ENCODE measurements at places on chromosomes 2 and 18.

DNA sequence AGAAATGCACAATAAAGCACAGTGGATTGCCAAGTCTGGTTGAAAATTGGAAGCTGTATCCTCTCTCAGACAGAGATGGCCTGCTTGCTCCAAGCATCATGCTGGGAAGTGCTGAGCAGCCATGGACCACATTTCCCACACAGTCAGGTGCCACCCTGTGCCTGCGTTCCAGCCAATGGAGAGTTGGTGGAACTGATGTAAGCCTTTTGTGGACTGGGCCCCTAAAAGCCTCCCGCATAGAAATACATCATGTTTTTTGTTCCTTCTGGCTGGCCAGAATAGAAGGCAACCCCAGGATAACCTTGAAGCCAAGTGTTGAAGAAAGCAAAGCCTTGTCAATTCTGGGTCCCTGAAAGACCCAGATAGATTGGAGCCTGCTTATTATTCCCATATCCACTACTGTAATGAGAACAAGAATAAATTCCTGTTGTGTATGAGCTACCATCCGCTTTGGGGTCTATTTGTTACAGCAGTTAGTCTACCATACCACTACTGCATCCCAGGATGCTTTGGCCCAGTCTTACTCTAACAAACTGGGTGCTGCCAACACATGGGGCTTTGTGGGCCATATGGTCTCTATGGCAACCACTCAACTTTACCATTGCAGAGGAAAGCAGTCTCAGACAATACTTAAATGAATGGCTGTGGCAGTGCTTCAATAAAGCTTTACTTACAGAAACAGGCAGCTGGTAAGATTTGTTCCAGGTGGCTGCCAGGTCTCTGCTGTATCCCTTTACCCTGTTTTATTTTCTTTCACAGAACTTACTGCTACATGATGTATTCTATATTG, 65.4 kb downstream of the POLE4 start:
- DNase-seq = no peak

GRCh38 chr2:20350041-20350712, 467 bp downstream of the PUM2 start:
- no peak for DNase-seq

GRCh38 chr2:38406597-38407110, 29.6 kb upstream of the ATL2 start:
- no peak for DNase-seq

DNA sequence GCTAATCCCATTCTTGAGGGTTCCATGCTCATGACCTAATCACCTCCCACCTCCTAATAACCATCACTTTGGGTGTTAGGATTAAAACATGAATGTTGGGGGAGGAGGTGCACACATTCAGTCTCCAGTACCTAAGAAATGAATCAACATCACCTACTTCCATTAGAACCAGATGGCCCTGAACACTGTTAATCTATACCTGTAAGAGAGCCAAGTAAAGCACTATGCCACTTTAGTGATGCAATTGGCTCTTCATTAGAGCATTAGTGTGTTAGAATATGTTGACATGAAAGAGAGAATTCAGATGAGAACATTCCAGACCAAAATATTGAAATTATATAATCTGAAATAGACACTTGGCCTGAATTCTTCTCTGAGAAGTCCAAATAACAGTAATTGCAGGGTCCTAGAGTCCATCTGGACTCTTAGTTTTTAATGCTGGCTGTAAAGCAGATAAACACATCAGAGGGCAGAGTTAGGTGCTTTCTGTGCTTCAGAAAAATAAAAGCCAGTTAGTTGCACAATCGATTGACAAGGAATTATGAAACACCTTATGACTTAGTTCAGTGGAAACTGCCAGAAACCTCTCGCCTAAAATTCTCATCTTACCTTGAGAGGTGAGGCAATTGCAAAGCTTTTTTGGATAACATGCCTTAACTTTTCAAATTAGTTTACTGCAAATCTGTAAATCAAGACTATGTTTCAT, 923.7 kb downstream of the SLC4A3 start:
- DNase-seq = no peak

GRCh38 chr18:79502782-79503181, 107.1 kb downstream of the NFATC1 start:
- DNase-seq = no peak

DNA sequence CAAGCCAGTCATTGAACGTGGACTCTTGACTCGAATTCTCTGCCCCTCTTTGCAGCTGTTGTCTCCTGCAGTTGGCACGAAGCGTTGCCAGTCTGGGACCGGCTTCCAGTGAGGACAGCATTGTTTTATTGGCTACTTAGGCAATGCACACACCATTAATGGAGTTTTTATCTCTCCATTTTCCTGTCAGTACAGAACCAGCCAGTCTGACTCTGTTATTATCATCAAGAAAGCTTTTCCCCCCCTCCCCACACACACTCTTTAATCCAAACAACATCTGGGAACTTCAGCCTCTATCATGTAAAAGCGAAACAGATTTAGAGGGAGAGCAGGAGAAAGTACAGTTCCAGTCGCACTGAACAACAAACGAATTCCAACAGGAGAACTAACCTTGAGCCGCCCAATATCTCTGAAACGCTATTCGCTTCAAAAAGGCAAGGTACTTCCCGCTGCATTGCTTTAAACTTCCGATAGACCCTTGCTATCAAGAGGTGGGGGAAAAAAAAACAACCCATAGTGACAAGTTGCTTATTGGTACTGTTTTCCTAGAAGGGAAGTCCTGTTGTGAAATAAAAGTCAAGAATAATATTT, 38.2 kb downstream of the ACVR1 start:
- DNase-seq = no peak

- no peak for DNase-seq
These were observed 38.4 kb upstream of the HDAC4 start for GRCh38 chr2:239438995-239439753.
